Neural progenitor cell (in vitro differentiated cells): ENCODE measurements at places on chromosomes 11 and 22.

GRCh38 chr11:35473795-35474374 lies 51.5 kb downstream of the PAMR1 start:
- no peak overlapping the region for H3K27ac ChIP-seq
- no peaks in the 10 kb centered on the region for H3K27me3 ChIP-seq
- H3K4me3 ChIP-seq = no peak overlapping the region
- DNase-seq = no peak

DNA sequence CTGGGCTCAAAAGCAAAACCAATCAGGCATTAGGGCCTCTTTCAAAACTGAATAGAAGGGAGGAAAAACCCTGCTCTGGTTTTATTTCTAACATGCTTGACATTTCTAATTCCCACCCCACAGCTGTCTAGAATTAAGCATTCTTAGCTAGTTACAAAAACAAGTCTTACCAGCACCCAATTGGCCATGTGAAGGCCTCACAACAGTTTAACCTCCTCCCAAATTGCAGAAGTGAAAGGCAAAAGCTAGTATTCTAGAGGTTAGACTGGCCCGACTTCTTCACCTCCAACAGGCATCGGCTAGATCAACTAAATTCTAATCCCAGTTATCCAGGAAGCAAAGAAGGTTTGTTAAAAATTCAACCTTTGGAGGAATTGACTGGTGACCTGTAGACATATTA lies 6.5 kb downstream of the SF1 start:
- peaks cover 76% of the 10 kb centered on the region for H3K36me3 ChIP-seq
- H3K4me3 ChIP-seq = no peak overlapping the region

DNA sequence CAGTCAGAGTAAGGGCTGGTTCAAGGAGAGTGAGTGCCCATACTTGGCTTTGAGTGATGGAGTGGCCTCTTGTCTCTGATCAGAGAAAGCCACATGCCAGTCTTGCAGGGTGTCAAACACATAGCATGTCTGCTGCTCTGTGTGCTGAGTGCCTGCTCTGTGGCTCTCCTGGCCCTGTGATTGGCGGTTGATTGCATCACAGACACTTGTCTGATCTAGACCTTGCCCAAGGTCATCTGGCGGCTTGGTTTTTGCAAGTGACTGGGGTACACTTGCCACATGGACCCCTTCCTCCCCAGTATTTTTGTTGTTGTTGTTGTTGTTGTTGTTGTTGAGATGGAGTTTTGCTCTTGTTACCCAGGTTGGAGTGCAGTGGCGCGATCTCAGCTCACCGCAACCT lies 10.3 kb downstream of the OSBP2 start:
- no peaks in the 10 kb centered on the region for H3K36me3 ChIP-seq
- H3K4me3 ChIP-seq = no peak overlapping the region

DNA sequence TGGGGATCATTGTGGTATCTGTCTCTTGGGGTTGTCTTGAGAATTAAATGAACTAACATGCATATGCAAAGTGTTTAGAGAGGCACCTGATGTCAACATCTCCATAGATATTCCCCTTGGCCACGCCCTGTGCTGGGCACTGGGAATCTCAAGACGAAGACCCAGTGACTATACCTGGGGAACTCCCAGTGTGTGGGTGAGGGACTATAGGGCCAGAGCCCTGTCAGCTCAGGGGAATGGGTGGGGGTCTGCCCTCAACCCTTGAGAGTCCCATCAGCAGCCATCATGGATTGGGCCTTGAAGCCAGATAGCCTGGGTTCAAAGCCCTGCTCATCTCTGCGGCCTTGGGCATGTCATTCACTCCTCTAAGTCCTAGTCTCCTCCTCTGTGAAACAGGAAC lies 21.6 kb upstream of the LMO1 start:
- peak; percentile 0 for DNase-seq
- H3K4me1 ChIP-seq = peaks cover 39% of the 10 kb centered on the region
- H3K4me3 ChIP-seq = no peak overlapping the region
- H3K27ac ChIP-seq = no peak overlapping the region

GRCh38 chr11:133900176-133901105 lies 55.1 kb upstream of the SPATA19 start:
- H3K4me3 ChIP-seq = no peak overlapping the region
- H3K27me3 ChIP-seq = no peaks in the 10 kb centered on the region
- H3K36me3 ChIP-seq = no peaks in the 10 kb centered on the region
- DNase-seq = no peak
- H3K4me1 ChIP-seq = peaks cover 10% of the 10 kb centered on the region
